Spinal cord (tissue), 10 donors: ENCODE measurements at places on chromosomes 13 and 19.

DNA sequence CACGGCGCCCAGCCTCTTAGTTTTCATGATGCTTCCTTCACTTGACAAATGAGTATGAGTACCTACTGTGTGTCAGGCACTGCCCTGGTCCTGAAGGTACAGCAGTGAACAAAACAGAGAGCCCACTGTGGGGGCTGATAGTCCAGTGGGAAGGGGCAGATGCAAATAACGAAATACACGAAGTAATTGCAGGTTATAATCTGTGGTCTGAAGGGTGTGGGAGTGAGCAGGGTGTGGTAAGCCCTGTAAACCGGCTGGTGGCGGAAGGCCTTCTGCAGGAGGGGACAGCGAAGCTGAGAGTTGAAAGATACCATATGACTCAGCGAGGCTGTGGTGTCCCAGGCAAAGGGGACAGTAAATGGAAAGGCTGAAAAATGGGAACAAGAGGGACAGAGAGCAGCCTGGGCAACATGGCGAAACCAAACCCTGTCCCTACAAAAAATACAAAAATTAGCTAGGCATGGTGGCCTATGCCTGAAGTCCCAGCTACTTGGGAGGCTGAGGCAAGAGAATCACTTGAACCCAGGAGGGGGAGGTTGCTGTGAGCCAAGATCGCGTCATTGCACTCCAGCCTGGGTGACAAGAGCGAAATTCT, 60.5 kb downstream of the MAP4K1 start:
- peaks cover 11% of the 10 kb centered on the region for H3K36me3 ChIP-seq
- H3K27me3 ChIP-seq: no peaks in the 10 kb centered on the region
- H3K27ac ChIP-seq: no peak overlapping the region
- DNase-seq: no peak

DNA sequence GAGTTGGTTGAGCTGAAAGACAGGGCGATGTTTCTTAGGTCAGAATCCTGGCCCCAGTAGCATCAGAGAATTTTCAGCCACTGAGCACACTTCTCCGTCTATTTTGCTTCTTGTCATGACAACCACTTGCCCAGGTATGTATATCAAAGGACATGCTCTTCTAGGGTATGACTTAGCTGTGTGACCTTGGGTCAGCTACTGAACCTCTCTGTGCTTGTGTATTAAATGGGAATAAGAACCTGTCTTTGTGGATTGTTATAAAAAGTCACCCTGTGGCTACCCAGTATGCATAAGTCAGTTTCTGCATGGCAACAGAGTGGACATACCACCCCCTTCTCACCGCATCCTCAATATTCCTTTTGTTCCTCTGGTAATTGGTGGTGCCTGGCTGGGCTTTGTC, 26.1 kb downstream of the MBD3L1 start:
- no peak overlapping the region for H3K27ac ChIP-seq
- H3K4me1 ChIP-seq: no peaks in the 10 kb centered on the region
- H3K36me3 ChIP-seq: no peaks in the 10 kb centered on the region
- no peak for DNase-seq
- no peak overlapping the region for H3K4me3 ChIP-seq

GRCh38 chr13:108086678-108087077, 128.7 kb downstream of the LIG4 start:
- H3K4me3 ChIP-seq: no peak overlapping the region
- no peak for DNase-seq
- H3K27ac ChIP-seq: no peak overlapping the region

DNA sequence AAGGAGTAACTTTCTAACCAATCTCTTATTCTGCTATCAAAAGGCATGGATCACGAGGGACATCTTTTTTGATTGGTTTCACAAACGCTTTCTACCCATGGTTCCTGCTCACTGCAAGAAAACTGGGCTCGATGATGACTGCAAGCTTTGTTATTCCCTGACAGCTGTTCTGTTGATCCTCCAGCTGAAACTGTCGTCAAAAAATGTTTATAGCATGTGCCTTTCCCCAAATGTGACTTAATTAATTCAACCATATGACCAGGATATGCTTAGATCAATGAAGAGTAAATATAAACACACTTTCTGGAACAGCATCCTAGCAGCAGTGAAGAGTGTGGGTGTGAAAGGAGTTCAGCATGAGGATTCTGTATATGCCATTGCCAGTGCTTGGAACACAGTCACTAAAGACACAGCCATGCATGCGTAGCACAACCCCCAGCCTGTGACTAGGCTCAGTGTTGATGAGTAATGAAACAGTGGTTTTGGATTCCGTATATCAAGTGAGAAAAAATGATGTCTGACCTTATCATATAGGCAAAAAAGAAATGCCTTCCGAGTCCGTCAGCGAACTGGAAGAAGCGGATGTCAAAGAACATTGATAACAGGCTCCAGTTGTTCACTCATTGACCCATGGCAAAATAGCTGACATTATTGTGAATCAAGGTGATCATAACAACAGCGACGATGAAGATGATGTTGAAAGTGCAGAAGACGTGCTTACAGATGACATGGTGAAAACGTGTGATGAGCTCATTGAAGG, 347.4 kb downstream of the FGF9 start:
- no peaks in the 10 kb centered on the region for H3K27me3 ChIP-seq
- H3K4me1 ChIP-seq: no peaks in the 10 kb centered on the region

DNA sequence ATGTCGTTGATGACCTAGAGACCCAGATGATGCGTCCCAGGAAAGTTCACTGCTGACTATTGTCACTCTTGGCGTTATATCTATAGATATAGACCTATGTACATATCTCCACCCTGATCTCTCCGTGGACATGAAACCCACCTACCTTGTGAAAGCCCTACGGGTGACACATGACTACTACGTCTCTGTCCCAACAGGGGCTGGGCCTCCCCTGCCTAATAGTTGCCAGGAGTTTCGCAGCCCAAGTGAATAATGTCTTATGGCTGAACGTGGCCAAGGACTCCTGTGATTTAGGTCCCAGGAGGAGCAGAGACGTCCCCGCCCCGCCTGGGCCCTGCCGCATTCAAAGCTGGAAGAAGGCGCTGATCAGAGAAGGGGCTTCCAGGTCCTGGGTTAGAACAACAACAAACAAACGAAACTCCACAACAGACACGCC, 4.9 kb upstream of the POU4F1 start:
- H3K27me3 ChIP-seq: peaks cover 84% of the 10 kb centered on the region
- no peak for DNase-seq
- peaks cover 2% of the 10 kb centered on the region for H3K36me3 ChIP-seq

- no peak overlapping the region for H3K4me3 ChIP-seq
- no peak for DNase-seq
- no peaks in the 10 kb centered on the region for H3K4me1 ChIP-seq
- H3K27ac ChIP-seq: no peak overlapping the region
- H3K27me3 ChIP-seq: no peaks in the 10 kb centered on the region
- no peaks in the 10 kb centered on the region for H3K36me3 ChIP-seq
Measured at GRCh38 chr19:38743394-38744297, 628 bp downstream of the CAPN12 start.

- H3K4me1 ChIP-seq: peaks cover 12% of the 10 kb centered on the region
- H3K27ac ChIP-seq: no peak overlapping the region
- H3K4me3 ChIP-seq: no peak overlapping the region
- no peaks in the 10 kb centered on the region for H3K36me3 ChIP-seq
- H3K27me3 ChIP-seq: no peaks in the 10 kb centered on the region
- no peak for DNase-seq
Measured at GRCh38 chr19:56134654-56134921, 6.5 kb upstream of the ZNF444 start.

DNA sequence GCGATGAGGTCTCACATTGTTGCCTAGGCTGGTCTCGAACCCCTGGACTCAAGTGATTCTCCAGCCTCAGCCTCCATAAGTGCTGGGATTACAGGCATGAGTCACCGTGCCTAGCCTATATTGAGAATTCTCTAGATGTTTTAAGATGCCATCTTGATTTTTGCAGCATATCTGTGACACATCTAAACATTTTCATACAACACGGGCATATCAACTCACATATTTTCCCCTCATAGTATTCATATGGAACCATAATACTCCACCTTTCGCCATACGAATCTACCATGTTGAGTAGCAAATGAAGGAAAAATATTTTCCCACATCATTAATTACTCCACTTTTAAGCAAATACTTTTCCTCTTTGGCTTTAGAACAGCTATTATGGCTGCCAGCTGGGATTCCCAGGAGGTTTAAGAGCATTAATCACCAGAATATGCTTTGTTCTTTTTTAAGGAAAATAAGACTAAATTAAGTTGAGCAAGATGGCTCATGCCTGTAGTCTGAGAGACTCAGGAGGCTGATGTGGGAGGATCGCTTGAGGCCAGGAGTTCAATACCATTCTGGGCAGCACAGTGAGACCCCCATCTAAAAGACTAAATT, 56.9 kb upstream of the GTF2F2 start:
- no peaks in the 10 kb centered on the region for H3K4me1 ChIP-seq
- H3K4me3 ChIP-seq: no peak overlapping the region
- no peak overlapping the region for H3K27ac ChIP-seq
- no peaks in the 10 kb centered on the region for H3K36me3 ChIP-seq
- H3K27me3 ChIP-seq: no peaks in the 10 kb centered on the region
- no peak for DNase-seq

GRCh38 chr19:41599175-41599966, 23.4 kb downstream of the CEACAM21 start:
- no peak overlapping the region for H3K4me3 ChIP-seq
- H3K27me3 ChIP-seq: peaks cover 11% of the 10 kb centered on the region
- H3K4me1 ChIP-seq: peaks cover 3% of the 10 kb centered on the region
- no peak for DNase-seq
- no peak overlapping the region for H3K27ac ChIP-seq

DNA sequence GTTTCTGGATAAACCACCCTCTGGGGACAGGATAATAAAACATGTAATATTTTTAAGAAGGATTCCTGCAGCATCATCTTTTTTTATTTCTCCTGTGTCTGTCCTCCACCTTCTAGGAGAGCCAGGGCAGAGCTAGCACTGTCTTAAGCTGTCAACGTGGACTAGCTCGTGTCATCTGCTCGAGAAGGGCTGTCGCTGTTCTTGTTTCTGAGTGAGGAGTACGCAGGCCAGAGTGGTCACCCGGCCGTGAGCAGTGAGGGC, 13.9 kb downstream of the CAPN12 start:
- no peak overlapping the region for H3K4me3 ChIP-seq
- no peak overlapping the region for H3K27ac ChIP-seq
- H3K4me1 ChIP-seq: peaks cover 18% of the 10 kb centered on the region
- H3K27me3 ChIP-seq: peaks cover 4% of the 10 kb centered on the region
- peaks cover 69% of the 10 kb centered on the region for H3K36me3 ChIP-seq
- DNase-seq: no peak

DNA sequence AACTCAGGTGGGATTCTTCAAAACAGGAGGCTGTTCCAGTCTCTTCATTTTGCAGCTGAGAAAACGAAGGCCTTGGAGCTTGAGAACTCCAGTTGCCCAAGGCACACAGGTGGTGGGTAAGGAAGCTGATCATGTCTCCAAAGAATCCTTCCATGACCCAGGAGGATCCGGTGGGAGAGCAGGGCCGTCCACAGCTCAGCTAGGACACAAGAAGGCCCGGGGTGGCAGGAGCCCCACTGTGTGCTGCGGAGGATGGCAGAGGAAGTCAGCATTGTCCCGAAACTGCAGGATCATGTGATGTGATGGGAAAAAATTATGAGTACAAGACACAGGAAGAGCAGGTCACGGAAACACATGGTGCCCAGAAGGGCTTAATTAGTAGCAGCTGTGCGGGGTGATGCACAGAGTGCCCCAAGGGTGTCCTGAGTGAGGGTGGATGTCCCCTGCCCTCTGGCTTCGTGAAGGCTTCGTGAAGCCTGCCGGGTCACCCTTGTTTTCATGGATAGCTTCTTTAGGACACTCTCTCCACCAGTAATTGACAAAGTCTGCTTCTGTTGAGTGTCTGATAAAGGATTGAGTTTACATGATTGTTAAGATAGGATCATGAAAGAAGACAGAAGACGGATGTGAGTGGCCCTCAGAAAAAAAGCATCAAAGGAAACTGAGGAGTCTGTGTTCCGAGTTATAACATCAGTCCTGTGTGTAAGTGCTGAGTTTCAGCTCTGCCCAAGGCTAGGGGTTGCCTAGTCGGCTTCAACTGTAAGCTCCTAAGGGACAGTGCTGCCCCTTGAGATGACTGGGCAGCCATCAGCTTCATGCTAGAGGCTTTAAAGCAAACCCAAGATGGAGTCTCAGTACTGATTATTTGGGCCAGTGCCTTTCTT, 33.8 kb upstream of the SACS start:
- H3K4me1 ChIP-seq: peaks cover 11% of the 10 kb centered on the region
- no peak overlapping the region for H3K4me3 ChIP-seq
- H3K27me3 ChIP-seq: no peaks in the 10 kb centered on the region
- no peaks in the 10 kb centered on the region for H3K36me3 ChIP-seq

DNA sequence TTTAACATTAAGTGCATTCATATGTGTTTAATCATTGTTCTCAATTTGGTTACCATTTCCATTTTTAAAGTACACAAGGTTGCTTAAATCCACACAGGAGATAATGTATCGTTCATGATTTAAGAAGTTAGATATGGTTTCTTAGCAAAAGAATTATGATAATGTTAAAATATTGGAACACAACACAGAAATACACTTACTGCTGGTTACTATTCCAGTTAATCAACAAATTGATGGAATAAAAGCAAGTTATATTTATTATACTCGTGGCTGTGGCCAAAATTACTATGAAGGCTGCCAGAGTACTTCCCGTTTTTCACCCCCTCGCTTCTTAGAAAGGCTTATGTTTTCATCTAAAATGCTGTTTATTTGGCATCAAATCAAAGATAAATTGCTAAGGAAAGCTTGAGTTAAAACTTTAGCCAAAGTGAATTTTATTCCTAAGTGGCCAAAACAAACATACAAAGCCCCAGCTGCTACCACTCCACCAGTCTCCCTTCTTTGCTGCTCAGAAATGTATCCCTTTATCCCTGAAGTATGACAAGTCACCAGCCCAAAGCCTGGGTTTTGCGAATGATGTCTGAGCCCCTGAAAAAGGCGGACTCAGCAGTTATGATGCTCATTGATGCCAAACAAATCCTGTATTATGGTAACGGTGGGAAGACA, 27.7 kb downstream of the LCP1 start:
- H3K4me1 ChIP-seq: no peaks in the 10 kb centered on the region
- DNase-seq: no peak
- no peaks in the 10 kb centered on the region for H3K36me3 ChIP-seq
- no peak overlapping the region for H3K4me3 ChIP-seq
- no peak overlapping the region for H3K27ac ChIP-seq
- H3K27me3 ChIP-seq: no peaks in the 10 kb centered on the region

GRCh38 chr19:47541518-47541917, 26.7 kb upstream of the NAPA start:
- H3K27me3 ChIP-seq: peaks cover 20% of the 10 kb centered on the region
- no peak overlapping the region for H3K4me3 ChIP-seq
- no peak overlapping the region for H3K27ac ChIP-seq
- peaks cover 16% of the 10 kb centered on the region for H3K4me1 ChIP-seq
- DNase-seq: no peak
- peaks cover 11% of the 10 kb centered on the region for H3K36me3 ChIP-seq
